ENCODE measurements at places on chromosomes 12 and 14.

DNA sequence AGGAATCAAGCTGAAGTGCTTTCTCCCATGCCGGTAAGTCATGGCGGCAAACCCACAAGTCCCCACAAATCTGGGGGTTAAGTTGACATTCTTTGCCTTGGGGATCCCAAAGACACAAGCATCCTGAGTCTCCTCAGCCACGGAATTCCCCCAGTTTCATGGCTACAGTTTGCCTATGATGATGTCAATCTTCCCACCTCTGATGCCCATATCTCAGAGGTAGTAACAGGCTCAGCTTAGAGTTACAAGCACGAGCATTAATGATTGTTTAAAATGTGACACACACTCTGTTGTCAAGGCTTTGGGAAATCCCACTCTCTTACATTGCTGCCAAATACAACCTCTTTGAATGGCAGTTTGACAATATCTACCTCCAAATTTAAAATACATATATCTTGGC, 22.3 kb downstream of the NOS1 start:
- no peak overlapping the region for H3K27ac ChIP-seq
- no peaks in the 10 kb centered on the region for H3K36me3 ChIP-seq
- no peak overlapping the region for H3K4me3 ChIP-seq

DNA sequence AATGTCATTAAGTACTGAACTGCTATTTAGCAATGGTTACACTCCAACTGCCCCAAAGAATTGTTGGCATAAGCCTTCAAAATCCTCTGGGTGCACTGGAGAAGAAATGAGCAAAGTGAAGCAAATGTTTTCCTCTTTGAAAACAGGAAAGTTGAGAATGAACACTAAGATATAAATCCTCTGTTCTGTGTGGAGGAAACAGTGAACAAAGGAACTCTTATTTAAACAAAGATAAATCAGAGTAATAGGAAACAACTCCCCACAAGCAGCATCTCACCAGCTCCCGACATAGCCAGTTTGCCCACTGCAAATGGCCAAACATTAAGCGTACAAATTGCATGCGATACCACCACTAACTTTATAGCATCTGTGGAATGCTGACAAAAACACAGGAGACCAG, 54.0 kb downstream of the BCAT1 start:
- H3K4me3 ChIP-seq, result no peak overlapping the region
- no peaks in the 10 kb centered on the region for H3K27me3 ChIP-seq
- no peak overlapping the region for H3K27ac ChIP-seq
- no peaks in the 10 kb centered on the region for H3K36me3 ChIP-seq

- DNase-seq, result no peak
- H3K27me3 ChIP-seq, result no peaks in the 10 kb centered on the region
- no peak overlapping the region for H3K27ac ChIP-seq
- H3K4me1 ChIP-seq, result peaks cover 2% of the 10 kb centered on the region
- H3K4me3 ChIP-seq, result no peak overlapping the region
- no peaks in the 10 kb centered on the region for H3K36me3 ChIP-seq
These were observed 135.6 kb downstream of the SLC25A21 start for GRCh38 chr14:37036669-37037341.

DNA sequence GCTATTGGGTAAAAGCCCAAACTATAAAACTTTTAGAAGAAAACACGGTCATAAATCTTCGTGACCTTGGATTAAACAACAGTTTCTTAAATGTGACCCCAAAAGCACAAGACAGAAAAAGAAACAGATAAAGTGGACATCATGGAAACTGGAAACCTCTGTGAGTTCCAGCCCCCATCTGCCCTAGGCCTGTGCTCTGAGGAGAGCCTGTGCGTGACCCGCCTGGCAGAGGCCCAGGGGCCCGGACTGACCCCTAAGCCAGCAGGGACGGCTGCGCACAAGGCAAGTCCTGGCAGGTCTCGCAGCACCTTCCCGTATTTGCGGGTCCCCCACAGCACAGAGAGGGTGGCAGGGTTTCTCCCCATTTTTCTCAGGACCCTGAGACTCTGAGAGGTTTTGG, 76.0 kb downstream of the CHGA start:
- H3K36me3 ChIP-seq, result no peaks in the 10 kb centered on the region
- H3K4me1 ChIP-seq, result peaks cover 2% of the 10 kb centered on the region
- no peak overlapping the region for H3K4me3 ChIP-seq
- no peak overlapping the region for H3K27ac ChIP-seq
- no peak for DNase-seq
- no peaks in the 10 kb centered on the region for H3K27me3 ChIP-seq

DNA sequence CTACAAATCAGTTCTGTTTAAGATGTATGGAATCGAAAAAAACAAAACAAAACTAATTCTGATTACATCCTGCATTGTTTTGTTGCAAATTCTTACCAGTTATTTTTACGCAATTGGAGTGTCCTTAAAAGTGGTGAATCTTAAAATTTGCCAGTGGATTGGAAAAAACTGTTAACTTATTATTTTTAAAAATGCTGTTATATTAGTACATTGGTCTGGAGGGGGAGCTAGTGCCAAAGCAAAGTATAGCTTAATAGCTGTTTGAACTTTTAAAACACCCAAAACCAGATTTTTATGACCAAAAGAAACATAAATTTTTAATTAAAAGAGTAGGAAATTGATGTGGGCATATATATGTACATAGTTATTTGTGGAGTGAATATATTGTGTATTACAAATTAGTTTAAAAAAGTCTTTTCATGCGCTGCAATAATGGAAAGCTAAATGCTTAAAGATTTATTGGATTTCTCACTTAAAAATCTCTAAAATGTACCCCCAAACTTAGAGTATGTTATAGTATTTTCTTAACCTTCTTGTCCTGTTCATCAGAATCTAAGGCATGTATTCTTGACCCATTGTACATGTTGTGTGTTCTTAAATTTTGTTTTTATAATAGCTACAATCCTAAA, 2.5 kb downstream of the FUT8 start:
- no peak overlapping the region for H3K27ac ChIP-seq
- DNase-seq, result no peak
- no peaks in the 10 kb centered on the region for H3K27me3 ChIP-seq

GRCh38 chr12:84825149-84825548, 87.5 kb downstream of the SLC6A15 start:
- no peak overlapping the region for H3K4me3 ChIP-seq
- no peaks in the 10 kb centered on the region for H3K36me3 ChIP-seq
- no peaks in the 10 kb centered on the region for H3K4me1 ChIP-seq
- H3K27me3 ChIP-seq, result no peaks in the 10 kb centered on the region
- no peak overlapping the region for H3K27ac ChIP-seq

DNA sequence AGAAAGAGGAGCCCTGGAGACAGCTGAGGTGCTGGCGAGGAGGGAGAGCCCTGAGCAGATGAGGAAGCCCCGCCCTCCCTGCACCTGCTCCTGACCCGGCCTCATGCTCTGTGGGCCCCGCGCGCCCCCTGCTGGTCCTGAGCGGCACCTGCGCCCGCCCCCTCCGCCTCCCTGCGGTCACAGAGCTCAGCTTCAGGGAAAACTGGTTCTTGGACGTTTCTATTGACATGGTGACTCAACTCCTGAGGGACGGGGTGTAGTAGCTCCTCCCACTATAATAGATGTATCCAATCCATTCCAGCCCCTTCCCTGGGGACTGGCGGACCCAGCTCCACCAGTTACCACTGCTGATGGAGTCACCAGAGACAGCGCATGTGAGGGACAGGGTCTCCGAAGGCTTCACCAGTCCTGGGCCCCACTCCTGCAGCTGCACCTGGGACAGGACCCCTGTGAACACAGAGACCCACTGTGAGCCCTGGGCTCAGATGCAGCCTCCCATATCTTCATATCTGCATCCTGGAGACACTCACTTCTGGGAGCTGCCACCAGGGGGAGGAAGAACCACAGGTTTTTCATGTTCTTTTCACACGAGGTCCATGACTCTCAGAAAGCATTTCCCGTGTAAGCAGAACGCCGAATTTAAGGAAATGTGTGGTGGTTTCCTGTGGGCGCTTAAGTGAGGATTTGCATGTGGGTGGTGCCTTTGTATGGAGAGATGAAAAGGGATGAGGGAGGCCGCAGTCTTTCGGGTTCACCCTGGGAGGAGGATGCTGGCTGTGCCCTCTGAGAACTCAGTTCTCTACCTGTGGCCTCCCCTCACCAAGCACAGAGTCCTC, 1346.4 kb downstream of the TMEM121 start:
- no peaks in the 10 kb centered on the region for H3K27me3 ChIP-seq
- H3K27ac ChIP-seq, result no peak overlapping the region
- H3K4me3 ChIP-seq, result no peak overlapping the region

GRCh38 chr12:44003721-44004120, 167.8 kb downstream of the TMEM117 start:
- DNase-seq, result no peak
- no peaks in the 10 kb centered on the region for H3K36me3 ChIP-seq
- H3K4me1 ChIP-seq, result no peaks in the 10 kb centered on the region
- no peak overlapping the region for H3K4me3 ChIP-seq
- H3K27ac ChIP-seq, result no peak overlapping the region
- H3K27me3 ChIP-seq, result no peaks in the 10 kb centered on the region

GRCh38 chr14:100333311-100333710, 10.2 kb downstream of the SLC25A47 start:
- H3K36me3 ChIP-seq, result peaks cover 14% of the 10 kb centered on the region
- H3K4me1 ChIP-seq, result no peaks in the 10 kb centered on the region
- H3K27ac ChIP-seq, result no peak overlapping the region
- H3K27me3 ChIP-seq, result no peaks in the 10 kb centered on the region
- DNase-seq, result no peak
- H3K4me3 ChIP-seq, result no peak overlapping the region

GRCh38 chr12:54139019-54139418, 49.8 kb downstream of the SMUG1 start:
- no peaks in the 10 kb centered on the region for H3K4me1 ChIP-seq
- H3K27ac ChIP-seq, result no peak overlapping the region
- H3K4me3 ChIP-seq, result no peak overlapping the region

DNA sequence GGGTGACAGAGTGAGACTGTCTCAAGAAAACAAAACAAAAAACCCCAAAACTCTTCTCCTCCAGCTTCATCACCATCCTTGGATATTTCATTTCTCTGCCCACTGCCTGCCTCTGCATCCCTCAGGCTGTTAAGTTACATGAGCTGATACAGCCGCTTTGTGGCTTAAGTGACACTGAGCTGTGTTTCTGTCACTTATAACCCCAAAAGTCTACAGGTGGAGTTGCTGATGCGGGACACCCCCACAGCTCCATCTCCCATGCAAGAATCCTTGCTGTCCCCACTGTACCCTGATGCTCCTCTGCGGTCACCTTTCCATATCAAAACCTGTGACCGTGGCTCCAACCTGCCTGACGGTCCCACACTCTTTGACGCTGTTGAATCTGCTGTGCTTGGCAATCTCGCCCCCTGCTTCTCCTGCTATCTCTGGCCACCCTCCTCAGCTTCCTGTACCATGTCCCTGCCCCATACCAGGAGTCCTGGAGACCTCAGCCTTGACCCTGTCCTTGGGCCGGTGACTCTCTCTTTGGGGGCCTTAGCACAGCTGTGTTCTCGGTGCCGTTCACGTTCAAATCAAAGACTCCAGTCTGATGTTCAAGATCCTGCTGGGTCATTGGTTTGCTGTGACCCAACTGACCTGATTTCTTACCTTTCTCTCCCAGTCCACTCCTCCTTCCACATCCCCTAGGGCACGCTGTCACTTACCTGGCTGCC, 20.3 kb downstream of the HVCN1 start:
- no peaks in the 10 kb centered on the region for H3K27me3 ChIP-seq
- H3K4me3 ChIP-seq, result no peak overlapping the region
- no peaks in the 10 kb centered on the region for H3K36me3 ChIP-seq

- H3K27me3 ChIP-seq, result peaks cover 6% of the 10 kb centered on the region
- no peaks in the 10 kb centered on the region for H3K36me3 ChIP-seq
- no peaks in the 10 kb centered on the region for H3K4me1 ChIP-seq
- H3K27ac ChIP-seq, result no peak overlapping the region
These were observed 127.0 kb downstream of the ERC1 start for GRCh38 chr12:1117970-1118563.

DNA sequence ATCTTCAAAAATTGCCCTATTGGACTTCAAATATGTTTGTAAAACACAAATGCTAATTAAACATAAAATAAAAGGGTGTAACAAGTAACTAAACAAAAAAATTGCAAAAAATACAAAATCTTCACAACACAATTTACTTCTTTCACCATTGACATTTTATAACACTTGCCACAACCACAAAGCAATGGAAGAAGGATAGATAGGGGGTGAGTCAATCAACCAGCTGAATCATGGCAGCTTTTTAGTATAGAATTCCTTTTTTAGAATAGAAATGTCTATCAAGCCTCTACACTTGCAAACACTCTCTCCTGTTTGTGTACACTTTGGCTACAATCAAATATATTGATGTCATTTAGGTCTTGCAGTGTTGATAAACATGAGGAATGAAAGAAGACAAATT, 232.7 kb downstream of the SLC16A7 start:
- H3K4me3 ChIP-seq, result no peak overlapping the region
- no peaks in the 10 kb centered on the region for H3K36me3 ChIP-seq
- DNase-seq, result no peak
- H3K4me1 ChIP-seq, result no peaks in the 10 kb centered on the region
- no peaks in the 10 kb centered on the region for H3K27me3 ChIP-seq
- H3K27ac ChIP-seq, result no peak overlapping the region

- H3K27ac ChIP-seq, result no peak overlapping the region
- no peak overlapping the region for H3K4me3 ChIP-seq
- no peaks in the 10 kb centered on the region for H3K4me1 ChIP-seq
- no peak for DNase-seq
- peaks cover 2% of the 10 kb centered on the region for H3K36me3 ChIP-seq
These were observed 10.4 kb upstream of the SYCP3 start for GRCh38 chr12:101749657-101750056.

Measured in iPS DF 6.9 (cell line).